Large intestine (tissue), 12 donors: ENCODE measurements at places on chromosomes 7 and 10.

GRCh38 chr10:12484941-12485805, 135.8 kb downstream of the CAMK1D start:
- DNase-seq, result no peak

GRCh38 chr10:34815185-34816084, at the start of gene PARD3:
TSS of gene PARD3 (minus strand) at chr10:34815296. CDS start at chr10:34814995, 301 bp downstream.
- peak; percentile 70 for DNase-seq

DNA sequence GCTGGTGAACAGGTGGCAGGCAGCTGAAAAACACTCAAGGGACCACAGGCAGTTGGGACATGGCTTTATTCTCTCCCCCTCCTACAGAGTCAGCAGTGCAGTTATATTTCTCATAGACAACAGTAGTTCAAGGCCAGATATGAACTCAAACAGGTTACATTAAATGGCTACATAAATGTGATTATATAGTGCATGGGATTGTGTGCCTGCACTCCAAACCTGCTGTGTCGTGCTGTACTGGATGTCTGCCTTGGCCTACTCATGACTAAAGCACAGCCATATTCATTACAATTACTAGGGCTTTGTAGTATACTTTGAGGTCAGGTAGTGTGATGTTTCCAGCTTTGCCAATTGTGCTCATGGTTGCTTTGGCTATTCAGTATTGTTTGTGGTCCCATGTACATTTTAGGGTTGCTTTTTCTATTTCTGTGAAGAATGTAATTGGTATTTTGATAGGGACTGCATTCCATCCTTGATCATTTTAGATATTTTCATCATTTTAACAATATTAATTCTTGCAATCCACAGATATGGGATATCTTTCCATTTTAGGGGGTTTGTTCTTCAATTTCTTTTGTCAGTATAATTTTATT, 393.6 kb downstream of the CNTNAP2 start:
- DNase-seq, result no peak

GRCh38 chr10:24207341-24207740, 1.6 kb upstream of the KIAA1217 start:
- DNase-seq, result peak; percentile 92

DNA sequence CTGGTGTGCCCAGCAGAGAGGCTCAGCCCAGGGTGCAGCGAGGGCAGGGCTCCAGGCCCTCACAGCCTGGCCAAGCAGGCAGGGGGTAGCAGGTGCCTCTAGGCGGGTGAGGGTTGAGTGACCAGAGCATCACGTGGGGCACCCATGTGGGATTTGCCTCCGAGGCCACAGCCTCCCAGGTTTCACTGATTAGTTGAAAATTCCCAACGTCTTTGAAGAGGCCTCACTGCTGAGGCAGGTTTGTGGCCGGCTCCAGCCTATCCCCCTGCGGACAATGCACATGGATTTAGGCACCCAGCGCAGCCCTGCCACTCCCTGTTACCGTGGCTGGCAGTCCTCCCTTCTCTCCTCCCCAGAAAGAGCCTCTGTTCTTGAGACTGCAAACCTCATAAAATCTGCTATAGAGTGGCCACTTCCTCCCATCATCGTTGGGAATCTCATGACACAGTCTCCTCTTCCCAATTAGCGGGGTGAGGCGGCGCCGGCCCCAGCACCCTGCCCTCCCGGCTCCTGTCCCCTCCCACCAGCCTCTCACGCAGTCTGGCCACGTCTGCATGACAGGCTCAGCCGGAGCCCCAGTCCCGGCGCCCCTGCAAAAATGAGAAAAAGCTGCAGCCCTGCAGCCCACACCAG, 10.8 kb downstream of the MYL10 start:
- DNase-seq, result no peak

- DNase-seq, result no peak
Observed at GRCh38 chr7:145434811-145435210, 599.0 kb upstream of the TPK1 start.

DNA sequence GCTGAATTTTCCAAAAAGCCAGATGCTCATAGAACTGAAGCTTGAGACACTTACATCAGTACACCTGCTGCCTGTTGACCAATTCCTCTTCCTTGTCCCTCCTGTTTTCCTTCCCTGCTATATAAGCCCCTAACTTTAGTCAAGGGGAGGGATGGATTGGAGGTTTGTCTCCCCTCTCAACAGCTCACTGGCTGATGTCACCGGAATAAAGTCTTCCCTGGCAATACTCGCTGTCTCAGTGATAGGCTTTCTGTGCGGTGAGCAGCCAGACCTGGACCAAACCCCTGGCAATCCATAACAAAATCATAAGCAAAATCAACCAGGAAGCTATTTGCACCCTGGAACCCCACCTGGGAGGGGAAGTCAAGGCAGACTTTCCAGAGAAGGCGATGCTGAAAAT, 929 bp upstream of the IRF5 start:
- no peak for DNase-seq

GRCh38 chr7:14457568-14458453, 444.7 kb downstream of the DGKB start:
- peak; percentile 66 for DNase-seq

- no peak for DNase-seq
Observed at GRCh38 chr7:110914263-110914662, 176.7 kb upstream of the LRRN3 start.

GRCh38 chr10:61066661-61067344, 122.8 kb upstream of the RHOBTB1 start:
- no peak for DNase-seq

- DNase-seq, result no peak
Observed at GRCh38 chr10:76554033-76554408, 1083.6 kb downstream of the KCNMA1 start.

- peak; percentile 60 for DNase-seq
Observed at GRCh38 chr7:26156451-26157420, 4.7 kb downstream of the NFE2L3 start.

DNA sequence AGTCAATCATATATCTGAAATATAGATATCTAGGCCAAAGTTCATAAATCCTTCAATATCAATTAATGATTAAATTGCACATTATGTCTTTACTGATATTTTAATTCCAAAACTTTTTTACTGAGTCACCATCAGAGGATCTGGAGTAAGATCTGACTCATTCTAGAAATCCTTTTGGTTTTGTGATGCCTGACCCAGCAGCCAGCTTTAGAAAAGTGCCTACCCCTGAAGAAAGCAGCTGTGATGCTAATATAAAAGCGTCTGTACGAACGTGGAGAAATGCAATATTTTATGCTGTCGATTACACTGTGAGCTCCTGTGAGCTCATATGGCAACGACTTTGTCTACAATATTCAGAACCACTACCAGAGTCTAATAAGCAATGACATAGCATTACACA, 142.5 kb upstream of the LRRTM3 start:
- no peak for DNase-seq

DNA sequence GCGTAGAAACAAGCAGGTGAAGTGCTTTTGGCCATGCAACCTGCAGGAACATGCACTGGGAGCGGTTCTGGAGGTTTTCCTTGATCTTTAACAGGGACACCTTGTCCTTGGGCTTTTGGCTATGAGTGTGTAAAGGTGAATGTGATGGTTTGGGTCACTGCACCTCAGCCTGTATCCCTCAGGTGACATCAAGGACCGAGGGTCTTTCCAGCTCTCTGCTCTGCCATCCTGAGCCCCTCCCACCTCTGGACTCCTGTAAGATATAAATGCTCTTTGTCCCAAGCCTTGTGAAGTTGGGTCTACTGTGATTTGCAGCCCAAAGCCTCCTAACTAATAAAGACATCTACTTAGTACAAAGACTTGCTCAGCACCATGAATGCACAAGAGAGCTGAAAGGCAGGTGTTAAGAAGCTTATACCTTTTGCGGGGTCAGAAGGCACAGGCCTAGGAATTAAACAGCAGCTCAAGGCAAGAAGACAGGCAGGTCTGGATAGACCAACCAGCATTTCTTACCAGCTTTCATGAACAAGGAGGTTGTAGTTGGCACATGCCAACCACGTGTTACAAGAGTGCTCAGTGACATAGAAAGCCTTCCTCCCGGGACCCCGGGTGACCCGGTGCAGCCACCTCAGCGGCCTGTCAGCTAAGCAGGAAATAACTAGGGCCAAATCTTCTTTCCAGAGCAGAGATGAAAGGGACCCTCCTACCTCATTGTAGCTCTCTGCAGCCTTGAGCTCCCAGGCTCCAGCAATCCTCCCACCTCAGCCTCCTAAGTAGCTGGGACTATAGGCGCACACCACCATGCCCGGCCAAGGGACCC, 89.9 kb downstream of the CARD11 start:
- DNase-seq, result no peak

- no peak for DNase-seq
Observed at GRCh38 chr10:133471300-133472109, 17.8 kb downstream of the SCART1 start.

DNA sequence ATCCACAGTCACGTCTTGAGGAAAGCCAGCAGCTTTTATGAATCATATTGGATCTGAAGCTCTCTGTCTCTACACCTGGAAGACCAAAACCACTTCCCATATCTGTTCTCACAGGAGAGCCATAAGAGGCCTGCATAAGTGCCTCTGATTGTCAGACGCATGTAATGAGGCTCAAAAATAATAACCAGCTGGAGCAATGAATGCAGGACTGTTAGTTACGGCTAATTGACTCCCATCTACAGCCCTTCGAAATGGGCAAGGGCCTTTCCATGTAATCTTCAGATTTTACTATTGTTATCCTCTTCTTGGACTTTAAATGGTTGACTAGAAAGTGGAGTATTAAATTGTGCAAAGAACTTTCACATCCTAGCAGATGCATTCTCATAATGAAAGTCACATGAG, 4.4 kb upstream of the SEMA3C start:
- DNase-seq, result no peak

GRCh38 chr7:151679071-151679708, 159.5 kb upstream of the RHEB start:
- no peak for DNase-seq

DNA sequence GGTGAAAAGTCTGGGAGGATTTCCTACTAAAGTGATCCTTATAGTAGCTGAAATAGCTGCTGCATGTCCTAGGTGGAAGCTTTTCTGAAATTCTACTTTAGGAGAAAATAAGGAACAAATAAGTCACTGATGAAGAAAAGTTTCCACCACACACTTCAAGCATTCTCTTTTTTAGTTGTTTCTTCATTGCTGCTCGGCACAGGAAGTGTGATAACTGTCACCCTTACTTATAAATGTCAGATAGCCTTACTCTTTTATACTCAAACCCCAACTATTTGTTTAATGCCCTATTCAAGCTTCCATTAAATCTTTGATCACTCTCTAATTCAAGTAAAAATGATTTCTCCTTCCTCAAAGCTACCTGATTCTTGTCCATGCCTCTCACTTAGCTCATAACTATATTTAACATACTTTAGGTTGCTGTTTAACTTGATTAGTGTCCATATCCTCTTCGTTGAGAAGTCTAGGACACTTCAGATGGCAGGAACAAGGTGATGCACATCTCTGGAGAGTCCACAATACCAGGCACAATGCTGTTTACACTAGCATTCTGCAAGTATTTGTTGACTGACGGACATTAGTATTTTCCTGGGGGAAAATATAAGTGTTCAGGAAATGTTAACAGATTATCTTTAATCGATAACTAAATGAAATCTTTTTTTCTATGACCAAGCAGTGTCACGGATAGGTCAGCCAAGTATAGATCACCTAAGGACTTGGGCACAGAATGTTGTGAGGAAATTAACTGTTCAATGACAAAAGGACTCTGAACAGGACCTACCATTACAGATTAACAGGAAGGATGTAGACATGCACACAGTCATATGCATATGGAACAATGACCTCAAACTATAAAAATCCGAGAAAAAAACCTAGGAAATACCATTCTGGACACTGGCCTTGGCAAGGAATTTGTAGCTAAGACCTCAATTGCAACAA, 67.4 kb downstream of the ZNF438 start:
- DNase-seq, result no peak

GRCh38 chr10:113856563-113856962, 2.1 kb downstream of the NHLRC2 start:
- DNase-seq, result no peak

DNA sequence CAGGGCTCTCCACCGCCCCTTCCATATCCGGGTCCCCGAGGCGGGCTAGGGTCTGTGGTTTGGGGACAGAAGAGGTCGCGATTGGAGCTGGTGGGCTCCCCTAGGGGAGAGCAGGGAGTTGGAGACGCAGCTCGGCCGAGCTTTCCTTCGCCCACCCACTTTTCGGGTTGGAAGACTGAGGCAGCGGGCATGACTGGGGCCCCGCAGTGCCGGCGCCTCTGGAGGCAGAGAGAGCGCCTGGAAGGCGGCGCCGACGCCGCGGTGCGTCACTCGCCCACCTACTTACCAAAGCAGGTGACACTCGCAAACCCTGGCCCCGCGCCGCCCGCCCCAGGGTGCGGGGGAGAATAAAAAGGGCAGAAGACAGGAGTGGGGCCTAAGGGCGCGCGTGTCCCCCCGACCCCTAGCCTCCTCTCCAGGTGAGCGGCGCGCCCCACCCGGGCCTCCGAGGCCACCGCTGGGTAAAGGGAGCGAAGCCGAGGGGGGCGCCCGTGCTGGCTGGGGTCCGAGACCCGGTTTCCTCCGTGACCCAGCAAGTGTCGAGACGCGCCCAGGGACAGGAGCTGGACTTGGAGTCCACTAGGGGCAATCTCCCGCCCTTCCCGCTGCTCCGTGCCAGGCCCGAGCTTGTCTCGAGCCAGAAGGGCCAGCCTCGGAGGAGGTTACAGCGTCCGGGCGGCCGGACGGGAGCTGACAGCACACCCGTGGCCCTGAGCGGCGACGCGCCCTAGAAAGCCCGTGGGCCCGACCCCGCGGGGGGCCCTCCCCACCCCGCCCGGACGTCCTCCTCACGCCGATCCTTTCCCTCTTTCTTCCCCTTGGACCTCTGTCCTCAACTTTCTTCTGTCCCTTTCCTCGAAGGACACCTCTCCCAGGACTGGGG, 34.4 kb upstream of the GRID1 start:
- DNase-seq, result peak; percentile 85

GRCh38 chr7:50416527-50417182, 33.5 kb downstream of the FIGNL1 start:
- DNase-seq, result no peak

DNA sequence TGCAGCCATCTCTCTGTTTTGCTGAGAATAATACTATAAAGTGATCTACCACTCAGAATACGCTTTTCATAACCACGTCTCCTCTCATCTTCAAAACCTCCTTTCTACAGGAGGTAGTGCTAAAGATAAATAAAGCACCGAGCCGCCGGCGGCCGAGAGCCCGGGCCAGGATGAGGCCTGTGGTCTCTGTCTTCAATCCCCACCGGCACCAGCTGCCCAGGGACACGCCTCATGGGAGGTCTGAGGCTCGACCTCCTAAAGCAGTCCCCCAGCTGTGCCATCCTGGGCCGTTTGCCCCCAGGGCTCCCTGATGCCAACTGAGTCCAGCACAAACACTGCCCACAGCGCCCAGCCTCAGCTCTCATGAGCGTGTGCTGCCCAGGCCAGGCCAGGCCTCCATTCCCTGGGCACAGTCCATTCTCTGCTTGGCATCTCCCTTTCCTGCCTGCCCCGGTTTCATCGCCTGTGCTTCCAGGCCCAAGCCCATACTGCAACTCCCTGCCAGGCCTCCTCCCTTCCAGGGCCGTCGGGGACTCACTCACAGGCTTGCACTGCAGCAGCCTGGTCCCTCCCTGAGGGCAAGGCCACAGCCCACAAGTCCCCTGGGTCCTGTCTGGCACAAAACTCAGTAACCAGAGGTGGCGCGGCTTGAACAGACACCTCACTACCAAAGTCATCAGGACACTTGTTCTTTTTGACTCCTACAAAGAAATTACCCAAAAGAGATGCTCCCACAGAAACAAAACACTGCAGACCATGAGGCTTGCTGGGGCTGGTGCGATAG, 2.5 kb downstream of the INTS1 start:
- no peak for DNase-seq
